ENCODE measurements at places on chromosomes 13 and 19.

GRCh38 chr13:55727683-55728082 lies 1413.0 kb upstream of the PRR20A start:
- no peak for DNase-seq

DNA sequence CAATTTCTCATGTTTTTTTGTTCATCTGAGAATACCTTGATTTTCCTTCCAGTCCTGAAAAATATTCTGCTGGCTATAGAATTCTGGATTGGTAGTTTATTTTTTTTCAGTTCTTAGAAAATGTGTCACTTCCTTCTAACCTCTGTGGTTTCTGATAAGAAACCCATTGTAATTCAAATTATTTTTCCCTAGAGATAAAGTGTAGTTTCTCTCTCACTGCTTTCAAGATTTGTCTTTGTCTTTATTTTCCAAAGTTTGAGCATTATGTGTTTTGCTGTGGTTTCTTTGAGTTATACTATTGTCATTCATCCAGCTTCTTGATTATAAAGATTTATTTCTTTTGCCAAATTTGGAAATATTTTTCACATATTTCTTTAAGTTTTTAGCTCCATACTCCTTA lies 324.0 kb upstream of the SPRY2 start:
- DNase-seq: no peak

DNA sequence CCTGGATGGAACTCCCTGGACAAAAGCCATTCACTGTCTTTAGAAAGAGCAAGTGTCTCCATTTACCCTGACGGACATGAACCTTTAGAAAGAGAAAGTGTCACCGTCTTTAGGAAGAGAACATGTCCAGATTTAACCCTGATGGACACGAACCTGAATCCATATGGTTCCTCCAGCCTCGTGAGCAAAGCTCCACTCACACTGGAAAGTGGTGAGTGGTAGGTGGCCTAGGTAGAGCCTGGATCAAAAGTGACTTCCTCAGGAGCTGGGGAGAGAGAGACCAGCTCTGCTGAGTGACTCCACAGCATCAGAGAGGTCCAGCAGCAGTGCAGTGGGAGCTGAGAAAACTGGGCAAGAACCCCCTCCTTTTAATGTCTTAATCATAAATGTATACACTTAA lies 59.8 kb upstream of the IRS2 start:
- DNase-seq: no peak

GRCh38 chr13:40549500-40550094 lies 116.8 kb downstream of the FOXO1 start:
- no peak for DNase-seq

DNA sequence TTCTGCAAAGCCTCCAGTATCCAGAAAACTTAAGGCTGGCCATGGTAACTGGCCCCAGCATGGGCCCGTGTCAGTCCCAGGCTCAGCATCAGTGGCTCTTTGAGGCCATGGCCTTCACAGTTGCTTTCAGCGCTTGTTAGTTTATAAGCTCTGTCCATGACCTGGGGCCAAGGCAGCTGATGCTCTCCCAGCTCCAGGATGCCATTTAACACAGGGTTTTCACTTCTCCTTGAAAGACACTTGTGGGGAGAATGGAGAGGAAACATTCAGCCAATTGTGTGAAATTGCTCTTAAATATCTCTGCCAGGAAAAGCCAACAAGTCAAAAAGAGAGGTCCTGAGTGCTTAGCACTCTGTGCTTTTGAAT lies 321.3 kb downstream of the FOXO1 start:
- no peak for DNase-seq

- DNase-seq: no peak
Measured at GRCh38 chr19:17778968-17779929, 15.7 kb upstream of the B3GNT3 start.

DNA sequence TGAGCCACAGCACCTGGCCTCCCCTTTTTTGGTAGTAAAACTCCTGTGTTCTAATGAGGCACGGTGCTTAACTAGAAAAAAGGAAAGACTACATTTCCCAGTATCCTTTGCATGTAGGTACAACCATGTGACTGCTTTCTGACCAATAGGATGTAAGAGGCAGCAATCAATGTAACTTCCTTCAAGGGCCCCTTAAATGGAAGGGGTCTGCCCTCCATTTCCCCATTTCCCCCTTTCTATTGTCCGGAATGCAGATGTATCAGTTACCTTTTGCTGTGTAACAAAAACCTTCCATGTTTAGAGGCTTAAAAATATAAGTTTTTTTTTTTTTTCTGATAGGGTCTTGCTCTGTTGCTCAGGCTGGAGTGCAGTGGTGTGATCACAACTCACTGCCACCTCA lies 2.2 kb downstream of the GPR32 start:
- DNase-seq: no peak

DNA sequence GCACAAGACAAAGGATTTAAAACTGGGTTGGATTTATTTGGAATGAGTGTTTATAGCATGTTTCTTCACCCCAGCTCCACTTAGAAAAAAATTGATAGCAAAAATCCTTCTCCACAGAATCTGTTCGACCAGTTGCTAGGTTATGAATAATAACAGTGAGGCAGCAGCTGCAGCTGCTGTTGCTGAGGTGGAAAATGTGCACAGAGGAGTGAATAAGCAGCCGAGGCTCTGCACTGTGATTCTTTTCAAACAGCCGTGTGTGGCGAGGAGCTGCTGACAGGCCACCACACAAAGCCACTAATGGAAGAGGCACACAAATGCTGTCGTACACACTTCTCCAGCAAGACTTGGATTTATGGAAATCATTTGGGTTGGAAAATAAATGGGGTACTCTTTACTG lies 6.4 kb upstream of the RASL11A start:
- no peak for DNase-seq

GRCh38 chr13:91174886-91175501 lies 172.5 kb upstream of the MIR17HG start:
- no peak for DNase-seq

DNA sequence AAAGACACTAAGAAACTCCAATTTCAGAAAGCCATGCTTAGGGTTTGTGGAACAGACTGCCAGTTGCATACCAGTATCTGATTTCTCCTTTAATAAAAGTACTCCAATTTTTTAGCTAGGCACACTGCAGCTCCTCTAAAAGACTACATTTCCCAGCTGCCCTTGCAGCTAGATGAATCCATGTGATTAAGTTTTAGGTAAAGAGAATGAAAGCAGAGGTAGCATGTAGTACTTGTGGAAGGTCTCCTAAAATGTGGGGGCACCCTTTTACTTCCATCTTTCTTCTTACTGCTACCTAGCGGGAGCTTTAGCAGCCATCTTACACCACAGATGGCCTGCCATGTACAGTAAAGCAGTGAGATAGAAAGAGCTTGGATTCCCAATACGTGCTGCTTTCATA lies 33.0 kb upstream of the TSC22D1 start:
- no peak for DNase-seq

GRCh38 chr19:47324502-47324901 lies 7.5 kb upstream of the C5AR2 start:
- DNase-seq: no peak

- peak; percentile 18 for DNase-seq
Measured at GRCh38 chr13:113550453-113550852, 34.1 kb upstream of the TFDP1 start.

DNA sequence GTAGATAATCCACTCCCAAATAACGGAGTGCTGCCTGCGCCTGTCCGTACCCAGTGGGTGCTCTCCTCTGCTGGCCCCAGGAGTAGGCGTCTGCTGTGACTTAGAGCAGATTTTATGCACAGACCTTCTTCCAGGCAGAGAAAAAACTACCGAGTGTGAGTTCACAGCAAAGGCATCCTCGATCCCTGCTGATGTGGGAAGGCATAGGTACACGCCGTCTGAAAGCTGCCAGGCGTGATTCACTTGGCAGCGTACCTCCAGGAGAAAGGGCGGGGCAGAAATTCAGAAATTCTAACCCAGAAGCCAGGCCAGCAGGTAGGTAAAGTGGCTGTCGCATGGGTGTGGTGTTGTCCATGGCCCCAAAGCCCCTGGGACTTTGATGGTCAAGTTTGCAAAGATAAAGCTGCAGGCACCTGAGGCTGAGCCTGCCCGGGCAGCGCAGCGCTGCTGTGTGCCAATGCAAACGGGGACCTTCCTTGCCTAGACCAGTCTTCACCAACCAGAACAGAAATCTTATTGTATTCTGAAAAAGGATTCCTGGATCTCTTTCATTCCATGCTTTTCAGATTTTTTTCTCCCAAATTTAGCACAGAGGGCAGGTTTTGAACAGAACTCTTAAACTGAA lies 36.3 kb downstream of the COL4A2 start:
- DNase-seq: no peak

GRCh38 chr13:77786695-77787287 lies 89.3 kb downstream of the SLAIN1 start:
- DNase-seq: no peak

DNA sequence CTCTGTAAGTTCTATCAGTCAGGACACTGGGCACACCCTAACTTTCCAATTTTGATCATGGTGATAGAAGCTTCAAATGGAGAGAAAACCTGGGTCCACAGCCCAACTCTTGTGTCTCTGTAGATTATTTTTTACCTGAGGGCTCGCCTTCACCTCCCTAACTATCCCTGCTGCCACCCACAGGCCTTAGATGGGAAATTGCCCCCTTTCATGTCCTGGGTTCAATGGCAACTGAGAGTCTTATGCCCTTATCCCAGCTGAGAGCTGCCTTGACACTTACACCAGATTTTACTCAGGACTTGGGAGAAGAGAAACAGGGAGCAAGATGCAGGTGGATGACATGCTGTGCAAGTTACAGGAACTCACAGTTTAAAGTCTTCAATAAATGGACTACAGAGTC lies 81.7 kb downstream of the RAP2A start:
- DNase-seq: no peak

DNA sequence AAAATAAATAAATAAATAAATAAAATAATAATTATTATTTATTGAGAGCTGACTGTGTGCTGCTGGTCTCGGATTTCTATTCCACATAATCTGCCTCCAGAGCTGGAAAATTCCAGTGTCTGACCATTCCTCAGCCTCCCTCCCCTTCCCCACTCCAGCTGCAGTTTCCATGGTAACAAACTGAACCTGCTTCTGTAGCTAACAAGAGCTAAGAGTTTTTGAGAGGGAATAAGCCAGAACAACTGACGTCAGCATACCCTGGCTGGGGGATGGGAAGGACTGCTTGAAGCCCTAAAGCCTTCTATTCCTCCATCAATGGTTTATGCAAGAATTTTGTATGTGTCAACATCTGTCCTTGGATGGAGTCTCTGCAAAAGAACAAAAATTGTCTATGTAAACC lies 26.0 kb upstream of the PEG3 start:
- no peak for DNase-seq

DNA sequence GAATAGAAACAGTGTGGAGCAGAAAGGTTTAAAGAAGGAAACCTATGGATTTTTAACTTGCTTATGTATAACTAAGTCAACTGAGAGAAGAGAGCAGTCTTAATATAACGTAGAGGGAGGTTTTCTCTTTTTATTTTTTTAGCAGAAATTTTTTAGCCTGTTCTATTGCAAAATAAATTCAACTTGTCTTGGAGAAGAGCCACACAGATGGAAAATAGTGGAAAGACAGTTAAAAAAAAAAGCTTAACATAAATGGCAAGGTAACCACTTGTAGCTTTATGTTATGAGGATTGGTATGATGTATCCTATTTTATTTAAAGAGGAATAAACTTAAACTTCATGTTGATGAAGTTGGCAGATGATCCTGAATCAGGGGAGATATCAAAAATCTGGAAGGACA lies 312.4 kb downstream of the SHISA2 start:
- no peak for DNase-seq

- no peak for DNase-seq
Measured at GRCh38 chr19:33906578-33907335, 110.1 kb downstream of the KCTD15 start.

- no peak for DNase-seq
Measured at GRCh38 chr13:44904967-44905366, 84.3 kb downstream of the NUFIP1 start.

DNA sequence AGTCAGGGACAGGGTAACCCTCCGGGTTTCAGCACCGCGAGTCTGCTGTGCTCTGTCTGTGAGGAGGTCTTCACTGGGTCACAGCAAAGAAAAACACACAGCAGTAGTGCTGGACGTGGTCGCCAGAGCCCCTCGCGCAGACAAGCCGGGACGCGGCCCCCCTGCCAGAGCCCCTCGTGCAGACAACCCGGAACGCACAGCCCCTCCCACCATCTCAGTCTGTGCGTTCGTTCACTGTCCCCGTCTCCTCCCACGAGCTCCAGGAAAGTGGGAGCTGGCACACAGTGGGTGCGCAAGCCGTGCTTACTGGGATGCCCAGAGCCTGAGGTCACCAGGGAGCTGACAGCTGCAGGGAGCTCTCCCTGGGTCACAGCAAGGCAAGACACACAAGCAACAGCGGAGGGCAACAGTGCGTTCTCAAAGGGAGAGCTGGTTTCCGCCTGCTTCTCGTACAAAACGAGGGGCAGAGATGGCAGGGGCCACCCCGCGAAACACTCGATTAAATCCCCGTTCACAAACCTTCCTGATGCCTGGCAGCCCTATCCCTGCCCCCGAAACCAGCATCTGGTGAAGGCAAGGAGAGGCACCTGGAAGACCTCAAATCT lies 3.2 kb upstream of the PLPP2 start:
- DNase-seq: no peak

DNA sequence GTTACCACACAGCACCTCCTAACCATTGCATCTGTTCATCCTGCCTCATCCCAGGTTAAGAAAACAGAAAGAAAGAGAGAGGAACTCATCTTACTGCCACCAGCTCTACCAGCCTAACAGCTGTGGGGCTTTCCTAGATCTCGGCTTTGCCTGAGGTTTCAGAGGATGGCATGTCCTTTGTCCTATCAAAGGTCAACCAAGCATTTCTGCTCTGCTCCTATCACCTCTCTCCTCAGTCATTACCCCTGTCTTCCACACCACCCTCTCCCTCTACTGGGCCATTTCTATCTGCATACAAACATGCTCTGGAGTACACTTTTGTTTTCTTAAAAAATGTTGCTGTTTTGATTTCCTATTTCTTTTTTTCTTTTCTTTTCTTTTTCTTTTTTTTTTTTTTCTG lies 393.3 kb downstream of the IRS2 start:
- no peak for DNase-seq

Data from activated CD8-positive, alpha-beta memory T cell treated with anti-CD3 and anti-CD28 coated beads, Interleukin-2, amount 50 U/mL, for 48 hours (primary cell).